ENCODE measurements at places on chromosomes 3 and 15.

GRCh38 chr15:101610611-101611000 lies 41.6 kb downstream of the TM2D3 start:
- no peak for DNase-seq

DNA sequence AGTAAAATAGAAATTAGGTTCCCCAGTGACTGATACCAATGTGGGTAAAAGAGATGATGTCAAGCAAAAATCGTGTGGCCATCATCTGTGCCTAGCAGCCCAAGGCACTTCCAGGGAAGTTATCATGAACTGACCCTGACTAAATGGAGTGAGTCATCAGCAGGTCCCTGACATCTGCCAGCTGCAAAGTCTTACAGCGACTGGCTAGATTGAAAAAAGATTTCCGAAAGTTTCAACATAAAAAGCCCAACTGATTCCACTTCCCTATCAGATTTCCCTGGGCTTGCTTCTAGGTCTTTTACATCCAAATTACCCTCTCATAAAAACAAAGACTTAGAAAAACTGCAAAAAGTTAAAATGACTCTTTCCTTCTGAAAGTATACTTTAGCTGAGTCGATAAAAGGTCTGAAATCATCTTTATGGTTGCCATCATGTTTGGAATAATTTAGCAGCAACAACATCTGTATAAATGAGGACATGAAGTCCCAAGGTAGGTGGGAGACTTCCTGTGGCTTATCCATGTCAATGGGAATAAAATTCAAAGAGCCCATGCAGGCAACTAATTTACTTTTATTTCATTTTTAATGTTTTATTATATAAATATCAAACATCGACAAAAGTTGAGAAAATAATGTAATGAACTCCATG lies 342.8 kb downstream of the ERC2 start:
- DNase-seq: peak; percentile 89

DNA sequence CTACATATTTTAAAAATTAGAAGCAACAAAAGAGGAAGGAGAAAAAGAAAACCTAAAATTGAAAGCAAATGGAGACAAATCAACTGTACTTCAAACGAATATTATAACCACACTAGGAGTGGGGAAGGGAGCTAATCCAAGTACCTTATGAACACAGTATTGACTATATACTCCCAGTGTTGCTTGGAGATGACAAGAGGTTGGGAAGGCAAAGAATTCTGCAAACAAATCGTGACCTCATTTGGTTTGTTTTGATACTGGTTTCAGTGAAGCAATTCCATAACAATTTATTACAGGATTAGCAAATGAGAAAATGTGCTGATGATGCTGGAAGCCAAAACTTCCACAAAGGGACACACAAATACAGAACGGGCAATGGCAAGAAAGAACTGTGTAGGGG lies 268.1 kb downstream of the ULK4 start:
- no peak for DNase-seq

DNA sequence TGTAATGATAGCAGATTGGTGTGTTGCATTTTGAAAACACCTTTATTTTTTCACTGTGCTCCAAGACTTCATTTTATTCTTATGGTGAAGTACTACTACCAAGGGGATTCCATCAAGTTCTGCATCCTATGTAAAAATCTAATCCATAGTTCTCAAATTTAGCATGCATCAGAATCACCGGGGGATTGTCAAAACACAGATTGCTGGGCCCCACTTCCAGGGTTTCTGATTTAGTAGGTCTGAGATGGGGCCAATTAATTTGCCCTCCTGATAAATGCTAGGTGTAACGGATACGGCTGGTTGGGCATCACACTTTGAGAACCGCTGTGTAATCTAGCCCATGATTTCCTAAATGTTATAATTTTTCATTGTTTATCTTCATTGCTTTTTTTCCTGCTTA lies 692 bp downstream of the ZWILCH start:
- no peak for DNase-seq

GRCh38 chr3:48679411-48680391 lies 6.0 kb downstream of the NCKIPSD start:
- DNase-seq: no peak

GRCh38 chr3:141478139-141478538 lies 8.7 kb upstream of the RASA2 start:
- DNase-seq: no peak

DNA sequence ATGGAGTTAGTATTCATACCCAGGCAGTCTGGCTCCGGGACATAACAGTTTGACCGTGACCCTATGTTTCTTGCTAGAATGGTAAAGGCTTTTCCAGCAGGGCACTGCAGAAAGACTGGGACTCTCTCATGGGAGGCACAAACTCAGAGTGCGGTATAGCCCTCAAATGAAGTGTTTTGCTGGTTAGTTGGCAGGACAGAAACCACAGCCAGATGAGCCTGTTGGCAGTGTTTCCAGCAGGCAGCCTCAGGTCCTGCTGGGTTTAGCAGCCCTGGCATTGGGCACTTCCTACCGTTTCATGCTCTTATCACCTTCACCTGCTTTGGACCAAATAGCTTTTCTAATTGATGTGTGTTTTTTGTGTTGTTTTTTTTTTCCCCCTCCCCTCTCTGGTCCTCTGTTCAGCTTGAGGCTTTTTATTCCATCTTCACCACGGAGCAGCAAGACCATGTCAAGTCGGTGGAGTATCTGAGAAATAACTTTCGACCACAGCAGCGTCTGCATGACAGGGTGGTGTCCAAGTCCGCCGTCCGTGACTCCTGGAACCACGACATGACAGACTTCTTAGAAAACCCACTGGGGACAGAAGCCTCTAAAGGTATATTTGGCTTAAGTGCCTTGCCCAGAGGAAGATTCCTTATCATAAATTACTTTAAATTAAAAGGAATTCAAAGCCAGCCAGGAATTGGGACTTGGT lies 205.6 kb downstream of the FEZF2 start:
- DNase-seq: no peak

DNA sequence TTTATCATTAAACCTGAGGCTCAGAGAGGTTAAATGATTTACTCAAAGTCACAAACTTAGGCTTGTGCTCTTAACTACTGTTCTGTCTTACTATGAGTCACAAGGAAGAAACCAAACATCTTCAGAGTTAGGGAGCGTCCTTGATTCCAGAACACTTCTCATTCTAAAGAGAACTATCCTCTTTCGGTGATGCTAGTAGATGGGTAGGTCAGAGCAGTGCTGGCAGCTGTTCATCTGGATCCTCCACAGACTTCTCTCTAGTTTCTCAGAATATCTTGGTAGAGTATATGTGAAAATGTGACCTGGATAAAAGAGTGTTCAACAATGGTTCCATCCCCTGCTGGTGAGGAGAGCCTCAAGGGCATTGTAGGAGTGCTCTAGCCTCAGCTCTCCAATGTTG lies 3.3 kb downstream of the ARL6IP5 start:
- DNase-seq: peak; percentile 59

- DNase-seq: peak; percentile 46
Measured at GRCh38 chr3:172202797-172203196, 163.4 kb downstream of the FNDC3B start.

DNA sequence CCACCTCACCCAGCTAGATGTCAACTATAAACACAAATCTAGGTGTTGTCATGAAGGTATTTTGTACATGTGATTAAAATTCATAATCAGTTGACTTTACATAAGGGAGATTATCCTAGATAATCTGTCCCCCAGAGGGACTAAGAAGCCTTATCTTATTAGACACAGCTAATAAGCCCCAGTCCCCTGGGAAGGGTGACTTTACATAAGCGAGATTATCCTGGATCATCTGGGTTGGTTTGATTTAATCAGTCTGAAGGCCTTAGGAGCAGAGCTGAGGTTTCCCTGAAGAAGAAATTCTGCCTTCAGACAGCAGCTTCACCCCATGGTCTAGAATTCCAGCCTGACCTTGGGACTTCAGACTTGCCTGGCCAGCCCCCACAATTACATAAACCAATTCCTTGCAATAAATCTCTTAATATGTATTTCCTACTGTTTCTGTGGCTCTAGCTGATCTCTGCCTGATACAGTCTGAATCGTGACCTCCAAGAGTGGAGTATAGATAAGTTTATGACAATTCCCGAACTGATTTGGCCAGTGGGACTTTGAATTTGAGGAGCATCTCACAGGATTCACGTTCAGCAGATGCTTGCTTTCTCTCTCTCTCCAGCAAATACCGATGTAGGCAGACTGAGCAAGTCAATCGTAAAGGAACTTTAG lies 66.5 kb downstream of the MRPL46 start:
- DNase-seq: no peak

DNA sequence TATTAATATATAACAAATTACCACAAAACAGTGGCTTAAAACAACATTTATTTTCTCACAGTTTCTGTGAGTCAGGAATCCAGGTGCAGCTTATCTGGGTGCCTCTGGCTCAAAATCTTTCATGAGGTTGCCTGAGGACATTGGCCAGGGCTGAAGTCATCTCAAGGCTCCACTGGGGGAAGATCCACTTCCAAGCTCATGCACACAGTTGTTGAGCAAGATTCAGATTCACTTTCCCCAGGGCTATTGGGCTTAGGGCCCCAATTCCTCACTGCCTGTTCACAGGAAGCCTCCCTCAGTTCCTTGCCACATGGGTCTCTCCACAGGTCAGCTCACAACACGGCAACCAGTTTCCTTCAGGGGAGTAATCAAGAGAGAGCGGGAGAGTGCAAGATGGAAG lies 35.0 kb downstream of the RFTN1 start:
- DNase-seq: peak; percentile 68

DNA sequence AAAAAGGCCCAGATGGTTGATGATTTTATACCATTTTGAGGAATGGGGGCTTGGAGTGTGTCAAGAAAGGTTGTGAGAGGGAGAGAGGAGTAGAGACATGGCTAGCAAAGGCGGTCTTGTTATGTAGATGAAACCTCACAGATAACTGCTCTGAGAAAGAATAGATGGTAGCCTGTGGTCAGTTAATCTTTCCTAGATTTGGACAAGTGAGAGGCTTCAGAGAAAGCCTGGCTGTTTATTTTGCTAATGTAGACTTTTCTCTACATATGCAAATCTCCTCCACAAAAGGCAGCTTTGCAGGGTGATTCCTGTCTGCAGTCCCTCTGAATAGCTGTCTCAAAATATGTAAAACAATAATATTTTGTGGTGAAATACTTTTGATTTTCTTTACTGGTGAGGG lies 177.3 kb downstream of the OTOL1 start:
- DNase-seq: no peak

DNA sequence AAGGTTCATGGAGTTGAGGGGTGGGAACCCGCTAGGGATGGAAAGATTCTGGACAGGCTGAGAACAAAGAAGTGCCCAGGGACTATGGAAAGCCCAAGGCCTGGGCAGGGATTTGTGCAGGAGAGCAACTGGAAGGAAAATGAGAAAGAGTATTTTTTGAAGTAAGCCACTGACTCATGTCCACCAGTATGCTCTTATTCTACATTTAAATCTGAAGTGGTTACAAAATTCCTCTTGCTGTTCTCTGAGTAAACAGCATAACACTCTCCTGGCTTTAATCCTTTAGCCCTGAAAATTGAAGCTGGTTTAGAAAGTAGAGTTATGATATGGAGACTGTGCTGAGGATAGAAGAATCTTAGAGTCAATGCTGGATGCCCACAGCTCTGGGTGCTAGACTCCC lies 165.2 kb downstream of the ISL2 start:
- peak; percentile 1 for DNase-seq

- DNase-seq: peak; percentile 5
Measured at GRCh38 chr3:105747696-105748095, 121.1 kb downstream of the CBLB start.

GRCh38 chr15:58985443-58985842 lies 2.0 kb upstream of the RNF111 start:
- peak; percentile 73 for DNase-seq

- DNase-seq: no peak
Measured at GRCh38 chr15:26996250-26996649, 25.3 kb downstream of the GABRG3 start.

GRCh38 chr15:70524470-70524869 lies 238.9 kb downstream of the UACA start:
- DNase-seq: no peak

DNA sequence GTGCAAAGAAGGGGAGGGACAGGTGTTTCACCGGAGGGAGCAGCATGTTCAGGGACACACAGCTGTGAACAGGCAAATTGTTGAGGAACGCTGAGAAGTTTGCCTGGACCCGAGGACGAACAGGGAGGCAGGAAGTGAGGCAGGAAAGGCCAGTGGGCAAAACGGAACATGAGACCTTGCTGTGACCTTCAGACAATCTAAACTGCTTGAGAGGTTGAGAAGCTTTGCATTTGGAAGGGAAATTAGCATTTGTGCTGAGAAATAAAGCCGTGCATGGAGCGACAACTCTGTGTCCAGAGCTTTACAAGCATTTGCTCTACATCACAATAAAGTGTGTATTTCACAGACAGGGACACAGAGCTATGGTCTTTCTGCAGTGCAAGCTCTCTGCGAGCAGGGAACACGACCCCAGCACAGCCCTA lies 47.9 kb downstream of the CDC25A start:
- no peak for DNase-seq

- no peak for DNase-seq
Measured at GRCh38 chr3:48560648-48561018, 2.9 kb downstream of the UCN2 start.

DNA sequence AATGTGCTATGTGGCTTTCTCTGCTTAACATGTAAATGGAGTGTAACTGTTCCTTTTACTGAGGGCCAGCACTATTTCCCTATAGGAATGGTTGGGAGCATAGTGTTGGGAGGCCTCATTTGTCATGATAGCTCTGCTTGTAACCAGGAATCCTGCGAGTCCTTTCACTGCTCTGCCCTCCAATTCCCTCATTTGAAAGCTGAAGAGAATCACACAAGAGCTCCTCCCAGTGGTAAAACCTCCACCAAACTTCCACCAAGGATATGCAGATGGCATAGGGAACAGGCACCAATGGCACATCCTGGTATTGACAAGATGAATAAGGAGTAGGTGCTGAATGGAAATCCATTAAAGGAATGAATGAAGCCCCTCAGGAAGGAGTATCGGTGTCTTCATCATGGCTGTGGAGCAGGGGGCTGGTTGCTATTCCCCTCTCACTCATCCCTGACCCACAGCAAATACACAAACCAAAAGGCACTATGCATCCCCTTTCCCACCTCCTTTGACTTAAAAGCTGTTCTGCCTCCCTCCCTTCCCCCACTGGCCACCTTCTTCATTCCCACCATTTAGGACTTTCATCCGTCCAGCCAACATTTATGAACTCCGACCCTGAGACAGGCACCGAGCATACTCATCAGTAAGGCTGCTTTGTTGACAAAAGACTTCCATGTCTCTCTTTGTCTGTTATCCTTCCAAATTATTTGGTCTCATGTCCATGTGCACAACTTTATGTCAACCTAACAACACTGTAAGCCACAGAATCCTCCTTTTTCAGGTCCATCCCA lies 560.8 kb downstream of the FOXP1 start:
- peak; percentile 15 for DNase-seq
